ENCODE measurements at places on chromosomes 3 and 15.

GRCh38 chr3:172111163-172111562 is 71.8 kb downstream of the FNDC3B start:
- no peak for DNase-seq

DNA sequence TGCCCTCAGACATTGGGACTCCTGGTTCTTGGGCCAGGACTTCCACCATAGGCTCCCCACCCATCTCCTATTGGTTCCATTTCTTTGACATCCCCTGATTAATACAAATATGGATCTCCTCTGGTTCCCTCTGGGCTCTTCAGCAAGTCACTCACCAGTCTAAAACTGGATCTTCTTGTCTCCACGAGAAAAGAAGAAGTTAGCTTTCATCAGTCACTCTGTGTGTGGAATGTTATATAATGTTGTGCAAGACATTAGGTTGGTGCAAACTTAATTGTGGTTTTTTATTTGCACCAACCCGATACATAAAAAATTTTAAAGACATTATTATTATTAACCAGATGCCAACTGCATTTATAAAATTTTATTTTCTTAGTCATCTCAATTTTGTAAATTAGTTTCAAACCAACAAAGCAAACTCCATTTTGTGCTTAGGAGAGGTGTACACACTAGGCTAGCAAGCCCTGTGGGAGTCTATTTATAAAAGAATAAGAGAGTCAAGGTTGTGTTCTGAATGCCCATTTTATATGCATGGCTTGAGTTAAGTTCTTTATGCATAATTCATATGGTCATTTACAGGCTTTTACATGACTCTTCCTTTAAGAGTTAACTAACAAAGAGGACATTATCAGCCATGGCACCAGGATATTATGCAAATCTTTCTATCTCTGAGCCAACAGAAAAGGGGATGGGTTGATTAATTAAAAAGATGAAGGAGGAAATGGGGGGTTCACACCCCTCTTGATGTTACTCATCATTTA is 35.1 kb upstream of the IL12A start:
- no peak for DNase-seq

GRCh38 chr15:36449084-36449661 is 130.3 kb upstream of the CDIN1 start:
- DNase-seq, result no peak

GRCh38 chr3:12471241-12471640 is 13.0 kb upstream of the TSEN2 start:
- no peak for DNase-seq

DNA sequence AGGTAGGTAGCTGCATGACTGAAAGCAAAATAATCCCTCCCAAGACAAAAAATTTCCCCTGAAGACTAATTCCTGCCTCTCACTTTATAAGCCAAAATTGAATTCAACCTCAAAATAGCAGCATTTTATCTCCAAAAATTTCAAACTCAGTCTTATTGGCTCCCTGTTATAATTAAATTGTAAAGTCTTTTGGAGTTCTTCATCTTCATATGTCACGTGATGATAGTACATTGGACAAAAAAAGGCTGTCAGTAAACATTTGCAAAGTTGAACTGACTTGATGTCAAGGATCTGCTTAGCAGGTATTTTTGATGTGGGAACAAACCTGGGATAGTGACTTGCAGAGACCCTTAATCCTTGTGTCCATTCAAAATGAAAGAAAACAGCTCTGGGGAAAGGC is 98.4 kb upstream of the SPRED1 start:
- DNase-seq, result no peak

DNA sequence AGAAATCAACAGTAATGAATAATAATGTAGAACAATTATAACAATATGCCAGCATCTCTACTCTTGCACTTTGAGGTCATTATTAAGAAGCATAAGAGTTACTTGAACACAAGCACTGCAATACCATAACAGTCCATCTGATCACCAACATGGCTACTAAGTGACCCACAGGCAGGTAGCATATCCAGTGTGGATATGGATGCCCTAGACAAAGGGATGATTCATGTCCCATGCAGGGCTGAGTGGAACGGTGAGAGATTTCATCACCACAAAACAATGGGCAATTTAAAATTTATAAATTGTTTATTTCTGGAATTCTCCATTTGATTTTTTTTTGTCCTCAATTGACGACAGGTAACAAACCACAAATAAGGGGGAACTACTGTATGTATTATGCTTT is 107.7 kb upstream of the TSC22D2 start:
- DNase-seq, result no peak

GRCh38 chr15:75450307-75451201 is 936 bp downstream of the SIN3A start:
- no peak for DNase-seq

GRCh38 chr15:52137432-52138357 is 25.1 kb upstream of the BCL2L10 start:
- DNase-seq, result no peak
